Stimulated activated CD8-positive, alpha-beta memory T cell treated with anti-CD3 and anti-CD28 coated beads, Interleukin-12 subunit alpha, Interleukin-12 subunit beta, amount 100 ng/mL, for 4 hours (primary cell): ENCODE measurements at places on chromosomes 16 and 17.

DNA sequence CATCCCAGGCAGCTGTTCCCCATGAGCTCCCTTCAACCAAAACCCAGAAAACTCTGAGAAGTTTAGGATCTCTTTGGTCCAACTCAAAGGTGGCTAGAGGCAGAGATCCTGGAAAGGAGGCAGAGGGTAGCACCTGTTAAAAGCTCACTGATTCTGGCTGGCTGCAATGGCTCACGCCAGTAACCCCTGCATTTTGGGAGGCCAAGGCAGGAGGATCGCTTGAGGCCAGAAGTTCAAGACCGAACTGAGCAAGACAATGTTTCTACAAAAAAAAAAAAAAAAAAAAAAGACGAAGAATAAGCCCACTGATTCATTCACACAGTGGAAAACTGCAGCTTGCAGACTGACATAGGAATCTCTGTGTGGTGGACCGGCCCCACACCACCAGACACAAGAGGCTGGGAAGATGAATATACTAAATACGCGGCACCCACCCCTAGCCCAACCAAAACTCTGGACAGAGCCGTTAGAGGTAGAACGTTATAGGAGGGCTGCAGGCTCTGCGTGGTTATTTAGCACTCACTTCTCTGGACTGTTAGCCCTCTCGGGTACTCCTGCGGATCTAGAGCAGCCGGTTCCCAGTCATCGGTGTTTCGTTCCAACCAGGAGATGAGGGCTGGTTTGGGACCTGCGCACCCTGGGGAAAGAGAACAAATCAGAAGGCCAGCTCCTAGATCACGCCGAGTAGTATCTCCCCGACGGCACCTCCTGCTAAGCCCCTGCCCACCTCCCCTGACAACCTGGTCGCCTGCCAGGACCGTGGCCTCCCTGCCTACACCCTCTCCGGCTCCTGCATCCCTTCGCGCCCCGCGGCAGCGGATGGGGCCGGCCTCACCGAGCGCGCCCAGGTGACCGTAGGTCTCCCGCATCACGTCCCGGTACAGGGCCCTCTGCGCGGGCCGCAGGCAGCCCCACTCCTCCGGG is 925 bp downstream of the ZNF689 start:
- peak; percentile 29 for DNase-seq

DNA sequence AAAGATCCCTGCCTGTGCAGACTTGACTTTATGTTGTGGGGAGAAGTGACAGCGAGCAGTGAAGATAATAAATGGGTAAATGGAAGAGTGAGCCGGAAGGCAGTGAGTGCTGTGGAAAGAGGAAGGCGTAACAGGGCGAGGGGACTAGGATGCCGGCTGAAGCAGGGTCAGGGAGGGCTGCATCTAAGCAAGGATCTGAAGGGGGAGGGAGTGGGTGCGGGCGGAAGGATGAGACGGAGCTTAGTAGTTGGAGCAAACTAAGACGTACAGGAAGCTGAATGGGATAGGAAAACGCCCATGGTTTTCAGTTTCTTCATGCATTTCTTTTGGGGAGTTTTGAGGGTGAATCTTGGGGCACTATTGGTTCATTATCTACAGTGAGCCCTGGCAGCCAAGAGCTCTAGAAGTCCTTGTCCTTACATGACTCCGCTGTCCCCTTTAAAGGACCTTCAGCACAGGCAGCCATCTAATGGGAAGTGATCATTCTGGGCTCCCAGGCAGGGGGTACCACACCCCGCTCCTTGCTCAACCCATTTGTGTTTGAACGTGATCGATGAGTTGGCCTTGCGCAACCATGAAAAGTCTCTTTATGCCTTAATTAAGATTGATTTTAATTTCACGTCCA is 10.4 kb upstream of the NAT9 start:
- no peak for DNase-seq

DNA sequence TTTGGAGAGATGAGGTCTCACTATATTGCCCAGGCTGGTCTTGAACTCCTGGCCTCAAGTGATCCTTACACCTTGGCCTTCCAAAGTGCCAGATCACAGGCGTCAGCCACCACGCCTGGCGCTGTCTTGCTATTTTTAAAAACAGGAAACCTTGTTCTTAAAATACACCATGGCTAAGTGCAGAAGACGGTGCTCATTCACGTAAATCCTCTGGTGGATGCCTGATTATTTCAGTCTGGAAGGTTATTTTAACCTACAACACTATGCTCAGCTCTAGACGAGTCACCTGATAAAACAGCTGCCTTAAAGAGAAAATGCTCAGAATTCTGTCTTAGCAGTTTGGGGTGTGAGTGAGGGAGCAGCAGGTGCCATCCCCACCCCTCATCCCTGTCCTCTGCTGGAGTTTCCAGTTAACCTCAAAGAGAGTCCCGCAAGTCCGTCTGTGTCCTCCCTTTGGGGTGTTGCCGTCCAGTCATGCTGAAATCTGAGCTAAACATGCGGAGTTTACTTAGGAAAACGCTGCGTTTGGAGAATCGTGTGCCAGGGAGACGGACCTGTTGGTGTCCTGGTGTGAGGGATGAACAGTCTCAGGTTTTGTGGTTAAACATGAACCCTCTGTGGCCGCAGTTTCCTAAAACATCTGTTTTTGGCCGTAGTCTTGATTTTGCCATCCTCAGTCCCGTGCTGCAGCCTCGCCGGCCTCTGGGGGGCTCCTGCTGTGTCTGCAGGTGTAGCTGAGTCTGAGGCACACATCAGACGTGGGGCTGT is 17.1 kb downstream of the SPG7 start:
- DNase-seq = no peak

DNA sequence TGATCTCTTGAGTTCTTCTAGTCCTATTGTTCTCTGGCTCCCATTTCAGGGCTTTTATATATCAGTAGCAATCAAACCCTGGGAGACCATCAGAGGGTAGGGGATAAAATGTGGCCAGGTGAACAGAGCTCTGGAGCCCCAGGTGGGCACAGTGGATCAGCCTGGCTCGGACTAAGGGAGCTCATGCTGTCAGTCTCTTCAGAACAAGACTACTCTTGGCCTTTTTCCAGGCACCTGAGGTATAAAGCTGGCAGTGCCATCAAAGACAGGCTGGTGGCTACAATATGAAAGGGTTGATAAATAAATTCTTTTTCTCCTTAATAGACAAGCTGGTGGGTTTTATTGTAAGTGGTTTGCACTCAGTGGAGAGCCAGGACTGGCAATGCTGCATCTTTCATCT is 160.0 kb upstream of the CCL2 start:
- no peak for DNase-seq

DNA sequence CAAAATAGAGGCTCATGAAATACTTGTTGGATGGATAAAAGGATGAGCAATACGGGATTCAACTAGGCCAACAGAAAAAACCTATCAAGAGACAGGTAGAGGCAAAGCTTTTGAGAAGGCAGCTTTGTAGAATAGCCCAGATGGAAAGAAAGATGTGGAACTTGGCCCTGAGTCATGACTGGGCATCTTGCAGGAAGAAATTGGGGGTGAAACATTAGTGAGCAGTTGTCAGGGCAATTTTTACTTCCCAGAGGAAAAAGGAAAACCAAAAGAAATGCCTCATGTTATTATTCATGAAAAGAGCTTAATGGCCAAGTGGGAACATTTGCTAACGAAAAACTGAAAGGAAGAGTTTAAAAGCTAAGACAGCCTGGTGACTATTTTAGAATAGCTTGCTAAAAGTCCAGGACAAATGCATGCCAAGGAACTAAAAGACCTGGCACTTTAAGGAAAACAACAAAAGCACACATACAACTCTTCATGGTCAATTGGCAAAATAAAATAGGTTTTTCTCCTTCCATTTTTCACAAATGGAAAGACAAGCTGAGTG is 180.1 kb downstream of the HS3ST3A1 start:
- no peak for DNase-seq

DNA sequence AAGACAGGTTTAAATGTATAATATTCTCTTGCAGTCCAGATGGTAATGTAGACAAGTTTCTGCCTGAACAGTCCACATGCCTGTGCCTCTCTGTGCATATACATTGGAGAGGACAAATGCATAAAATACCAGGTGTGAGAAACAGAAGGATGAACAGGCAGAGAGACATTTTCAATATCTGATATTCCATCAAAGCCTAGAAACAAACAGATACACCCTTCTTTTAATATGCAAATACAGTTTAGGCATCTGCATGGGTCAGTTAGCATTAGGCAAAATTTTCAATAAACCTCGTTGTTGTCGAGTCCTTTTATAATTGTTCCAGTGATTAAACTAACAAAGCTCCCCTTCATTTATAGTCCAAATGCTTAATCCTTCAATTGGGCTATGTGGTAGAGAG is 897 bp downstream of the OMG start:
- no peak for DNase-seq

DNA sequence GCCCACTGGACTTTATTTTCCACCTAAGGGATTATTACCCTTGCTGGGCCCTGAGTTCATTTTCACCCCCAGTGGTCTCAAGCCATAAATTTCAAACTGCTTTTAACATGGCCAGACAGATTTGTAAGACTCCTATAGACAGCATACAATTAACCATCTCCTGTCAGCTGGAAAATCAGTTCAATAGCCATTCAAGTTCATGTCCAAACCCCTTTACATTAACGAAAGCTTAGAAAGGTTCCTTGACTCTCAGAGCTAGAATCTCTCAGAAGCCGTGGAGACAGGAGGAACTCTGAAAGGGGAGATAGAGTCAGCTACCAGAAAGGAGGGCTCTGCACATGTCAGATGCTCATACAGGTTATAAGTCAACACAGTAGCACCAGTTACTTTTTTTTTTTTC is 23.3 kb downstream of the SOX9 start:
- no peak for DNase-seq

GRCh38 chr17:67044016-67044772 is at the start of gene CACNG1:
CACNG1 (plus strand) TSS chr17:67044554; CDS start chr17:67044661, 107 bp downstream.
- no peak for DNase-seq

DNA sequence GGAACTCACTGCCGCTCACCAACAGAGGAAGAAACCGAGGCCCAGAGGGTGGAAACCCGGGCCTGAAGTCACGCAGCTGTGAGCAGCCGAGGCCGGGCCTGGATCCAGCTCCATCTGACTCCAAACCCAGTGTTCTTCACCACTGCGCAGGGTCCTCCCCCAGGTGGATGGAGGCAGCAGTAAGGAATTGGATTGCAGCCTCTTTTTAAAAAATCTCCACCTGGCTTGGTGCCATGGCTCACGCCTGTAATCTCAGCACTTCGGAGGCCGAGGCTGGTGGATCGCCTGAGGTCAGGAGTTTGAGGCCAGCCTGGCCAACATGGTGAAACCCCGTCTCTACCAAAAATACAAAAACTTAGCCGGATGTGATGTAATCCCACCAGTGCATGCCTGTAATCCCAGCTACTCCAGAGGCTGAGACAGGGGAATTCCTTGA is 177.2 kb downstream of the FOXL1 start:
- DNase-seq = no peak

GRCh38 chr17:36705874-36706731 is 104.7 kb downstream of the MRM1 start:
- DNase-seq = no peak

DNA sequence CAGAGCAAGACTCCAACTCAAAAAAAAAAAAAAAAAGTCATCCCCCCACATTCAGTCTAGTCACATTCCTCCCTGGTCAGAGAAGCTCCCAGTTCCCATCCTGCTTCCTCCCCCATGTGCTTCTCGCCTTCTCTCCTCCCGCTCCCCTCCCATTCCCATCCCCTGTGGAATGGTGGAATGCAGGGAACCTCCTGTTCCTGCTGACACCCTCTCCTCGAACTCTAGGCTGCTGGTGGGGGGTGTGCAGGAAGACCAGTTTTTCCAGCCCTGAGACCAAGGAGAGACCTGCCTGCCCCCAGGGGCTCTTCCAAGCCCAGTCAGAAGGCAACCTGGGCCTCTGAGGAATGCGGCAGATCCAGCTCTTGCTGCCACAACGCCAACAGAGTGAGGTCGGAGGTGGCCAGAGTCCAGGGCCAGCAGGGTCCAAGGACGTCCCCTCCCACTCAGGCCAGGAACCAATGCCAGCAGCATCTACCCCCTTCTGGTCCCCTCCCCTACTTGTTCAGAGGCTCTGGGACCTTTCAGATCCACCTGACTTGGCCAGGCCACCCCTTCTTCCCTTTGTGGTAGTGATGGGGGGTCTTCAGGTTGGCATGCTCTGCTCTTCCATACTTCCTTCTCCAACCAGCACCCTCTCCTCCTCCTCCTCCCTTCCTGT is 39.3 kb upstream of the TAC4 start:
- DNase-seq = no peak

DNA sequence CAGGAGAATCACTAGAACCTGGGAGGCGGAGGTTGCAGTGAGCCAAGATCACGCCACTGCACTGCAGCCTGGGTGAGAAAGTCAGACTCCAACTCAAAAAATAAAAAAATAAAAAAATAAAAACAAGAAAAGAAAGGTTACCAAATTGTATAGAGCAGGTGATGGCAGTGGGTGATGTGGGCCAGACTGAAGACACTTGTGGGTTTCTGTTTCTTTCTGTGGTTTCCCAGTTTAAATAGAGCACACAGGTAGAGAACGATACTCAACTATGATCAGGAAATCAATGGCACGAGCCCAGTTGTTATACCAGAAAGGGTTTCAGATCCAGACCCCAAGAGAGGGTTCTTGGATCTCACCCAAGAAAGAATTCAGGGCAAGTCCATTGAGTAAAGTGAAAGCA is 32.6 kb downstream of the NUBP1 start:
- no peak for DNase-seq

- no peak for DNase-seq
Observed at GRCh38 chr17:19935169-19935568, 42.5 kb downstream of the AKAP10 start.

- DNase-seq = peak; percentile 27
Observed at GRCh38 chr16:48353565-48354163, 31.5 kb downstream of the SIAH1 start.

GRCh38 chr17:65197201-65197600 is 60.0 kb downstream of the RGS9 start:
- DNase-seq = no peak

DNA sequence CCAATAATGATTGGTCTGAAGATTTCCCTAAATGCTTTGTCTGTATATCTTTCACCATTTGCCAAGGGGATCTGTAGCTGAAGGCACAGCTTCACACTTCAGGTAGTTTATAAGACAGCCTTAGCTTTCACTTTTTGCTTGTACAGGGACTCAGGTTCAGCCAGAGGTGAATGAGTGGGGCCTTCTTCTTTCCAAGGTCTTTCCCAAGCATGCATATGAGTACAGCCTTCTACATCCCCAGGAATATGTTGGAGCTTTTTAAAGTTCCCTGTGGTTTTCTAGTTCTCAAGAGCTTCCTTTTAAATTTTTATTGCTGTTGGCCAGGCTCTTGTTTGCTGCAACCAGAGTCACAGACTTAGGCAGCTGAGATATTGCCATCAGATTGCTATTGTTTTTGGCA is 17.9 kb upstream of the SPDYE4 start:
- no peak for DNase-seq

DNA sequence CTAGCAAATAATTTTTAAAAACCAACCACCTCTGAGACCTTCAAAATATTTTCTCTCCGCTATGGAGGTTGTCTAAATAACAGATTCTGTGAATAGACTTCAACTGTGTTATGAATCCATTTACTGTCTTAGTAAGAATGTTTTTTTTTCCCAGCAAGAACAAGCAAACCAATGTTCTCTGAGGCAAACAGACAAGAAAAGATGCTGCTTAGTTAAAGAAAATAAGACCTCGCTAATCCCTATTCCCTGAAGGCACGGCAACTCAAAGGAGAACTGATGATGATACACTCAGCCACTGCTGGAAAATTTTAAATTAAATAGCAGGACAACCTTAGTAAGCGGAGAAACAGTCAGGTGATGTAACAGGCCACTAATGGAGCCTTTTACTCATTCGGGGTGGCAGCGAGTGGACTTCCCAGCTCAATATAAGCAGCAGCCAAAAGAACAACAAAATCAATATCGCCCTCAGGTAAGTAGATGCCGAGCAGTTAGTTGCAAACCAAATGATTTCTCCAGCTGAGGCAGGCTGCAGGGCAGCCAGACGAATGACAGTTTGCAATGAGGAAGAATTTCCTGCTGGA is 81.8 kb downstream of the CPPED1 start:
- no peak for DNase-seq
